ENCODE measurements at places on chromosomes 1 and 21. TPM values are rescaled to one million over a fixed set of nuclear protein-coding genes. Genes with fewer than 3 reads are reported as not detected.
A peak's percentile ranks its signal among the peaks of the same experiment; 100 is the strongest.

DNA sequence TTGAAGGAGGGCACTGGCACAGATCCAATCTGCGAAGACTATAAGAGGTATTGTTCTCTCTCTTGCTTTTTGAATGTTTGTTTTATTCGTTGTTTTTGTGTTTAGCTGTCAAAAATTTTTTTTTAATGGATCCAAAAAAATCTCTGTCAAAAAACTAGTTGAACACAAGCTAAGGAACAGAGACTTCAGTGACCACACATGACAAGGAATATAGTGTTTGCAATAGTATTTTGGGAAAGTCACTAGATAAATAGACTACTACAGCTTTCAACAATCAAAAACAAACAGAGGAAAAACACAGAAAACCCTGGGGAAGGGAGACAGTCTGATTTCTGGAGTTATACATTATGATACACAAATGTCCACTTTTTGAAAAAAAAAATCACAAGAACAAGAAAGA is 36.9 kb upstream of the COA6 start:
- H3K27ac ChIP-seq = no peak overlapping the region
- H3K4me3 ChIP-seq = no peak overlapping the region
- H3K27me3 ChIP-seq = no peaks in the 10 kb centered on the region
- H3K4me1 ChIP-seq = no peaks in the 10 kb centered on the region

GRCh38 chr1:53615101-53615500 is 123.9 kb downstream of the GLIS1 start:
- H3K27me3 ChIP-seq = no peaks in the 10 kb centered on the region
- H3K27ac ChIP-seq = no peak overlapping the region
- no peaks in the 10 kb centered on the region for H3K36me3 ChIP-seq
- no peaks in the 10 kb centered on the region for H3K4me1 ChIP-seq
- H3K4me3 ChIP-seq = no peak overlapping the region

- no peak for DNase-seq
- no peak overlapping the region for H3K27ac ChIP-seq
- H3K4me3 ChIP-seq = no peak overlapping the region
- H3K4me1 ChIP-seq = no peaks in the 10 kb centered on the region
- no peaks in the 10 kb centered on the region for H3K36me3 ChIP-seq
These were observed 347.3 kb downstream of the DPYD start for GRCh38 chr1:97573553-97573952.

- DNase-seq = no peak
- H3K36me3 ChIP-seq = no peaks in the 10 kb centered on the region
- no peak overlapping the region for H3K4me3 ChIP-seq
- H3K27me3 ChIP-seq = no peaks in the 10 kb centered on the region
- no peak overlapping the region for H3K27ac ChIP-seq
These were observed 36.9 kb downstream of the SLC35A3 start for GRCh38 chr1:100006688-100007087.

- DNase-seq = no peak
- no peaks in the 10 kb centered on the region for H3K4me1 ChIP-seq
- no peaks in the 10 kb centered on the region for H3K36me3 ChIP-seq
- H3K4me3 ChIP-seq = peak overlapping the region; percentile 59
- no peak overlapping the region for H3K27ac ChIP-seq
These were observed 20.5 kb upstream of the DMRTB1 start for GRCh38 chr1:53438427-53439336.

DNA sequence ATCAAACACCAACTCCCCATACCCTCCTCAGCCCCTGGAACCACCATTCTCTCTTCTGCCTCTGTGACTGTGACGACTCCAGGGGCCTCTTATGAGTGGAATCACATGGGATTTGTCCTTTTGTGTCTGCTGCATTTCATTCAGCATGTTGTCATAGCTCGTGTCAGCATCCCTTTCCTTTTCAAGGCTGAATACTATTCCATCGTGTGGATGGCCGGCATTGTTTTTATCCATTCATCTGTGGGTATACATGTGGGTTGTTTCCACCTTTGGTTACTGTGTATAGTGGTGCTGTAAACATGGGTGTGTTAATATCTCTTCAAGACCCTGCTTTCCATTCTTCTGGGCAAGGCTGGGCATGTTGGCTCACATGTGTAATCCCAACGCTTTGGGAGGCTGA is 17.1 kb upstream of the OBSCN start:
- no peaks in the 10 kb centered on the region for H3K27me3 ChIP-seq
- DNase-seq = no peak
- no peaks in the 10 kb centered on the region for H3K4me1 ChIP-seq
- no peak overlapping the region for H3K27ac ChIP-seq
- no peak overlapping the region for H3K4me3 ChIP-seq
- H3K36me3 ChIP-seq = no peaks in the 10 kb centered on the region

DNA sequence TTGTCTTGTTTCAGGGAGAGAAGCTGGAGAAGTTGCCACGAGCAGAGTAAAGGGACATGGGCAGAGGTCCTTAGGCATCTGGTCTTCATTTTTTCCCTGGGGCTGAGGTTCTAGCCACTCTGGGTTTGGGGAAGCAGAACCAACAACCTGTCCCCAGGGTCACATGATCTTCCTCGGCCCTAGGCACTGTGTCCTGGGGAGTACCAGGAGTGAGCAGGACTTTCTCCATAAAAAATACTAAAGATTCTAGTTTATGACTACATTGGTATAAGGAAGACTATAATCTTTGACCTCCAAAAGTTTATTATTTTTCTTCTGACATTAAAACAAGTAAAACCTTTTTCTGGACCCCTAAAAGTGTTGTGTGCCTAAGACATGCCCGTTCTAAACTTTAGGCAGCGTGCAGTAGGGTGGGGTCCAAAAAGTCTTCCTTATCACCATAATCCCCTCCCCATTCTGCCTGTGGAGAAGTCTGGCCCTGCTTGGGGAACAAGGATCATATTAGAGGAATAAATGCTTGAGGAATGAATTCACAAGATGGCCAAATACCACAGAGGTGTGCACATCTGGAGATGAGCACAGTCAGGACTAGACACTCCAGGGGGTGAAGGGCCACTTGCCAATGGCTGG is 19.3 kb upstream of the IGSF3 start:
- H3K4me1 ChIP-seq = peaks cover 8% of the 10 kb centered on the region
- no peak overlapping the region for H3K27ac ChIP-seq
- no peaks in the 10 kb centered on the region for H3K36me3 ChIP-seq
- no peak for DNase-seq

DNA sequence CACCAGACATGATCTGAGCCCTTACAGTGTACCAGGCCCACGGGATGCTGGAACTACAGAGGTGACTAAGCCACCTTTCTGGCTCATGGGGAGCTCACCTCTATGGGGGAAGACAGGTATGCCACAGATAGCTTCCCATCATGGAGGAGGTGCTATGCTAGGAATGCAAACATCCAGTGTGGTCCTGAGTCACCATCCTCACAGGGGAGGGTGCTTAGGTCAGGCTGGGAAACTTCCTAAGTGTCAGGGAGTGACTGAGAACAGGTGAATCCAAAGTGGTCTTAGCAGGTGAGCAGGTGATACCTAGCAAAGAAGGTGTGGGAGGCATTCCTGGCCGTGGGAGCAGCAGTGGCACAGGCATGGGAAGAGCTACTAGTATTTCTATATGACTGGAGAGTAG is 8.6 kb upstream of the RASSF5 start:
- H3K27ac ChIP-seq = no peak overlapping the region
- no peaks in the 10 kb centered on the region for H3K36me3 ChIP-seq
- H3K27me3 ChIP-seq = no peaks in the 10 kb centered on the region
- H3K4me3 ChIP-seq = no peak overlapping the region
- H3K4me1 ChIP-seq = no peaks in the 10 kb centered on the region

DNA sequence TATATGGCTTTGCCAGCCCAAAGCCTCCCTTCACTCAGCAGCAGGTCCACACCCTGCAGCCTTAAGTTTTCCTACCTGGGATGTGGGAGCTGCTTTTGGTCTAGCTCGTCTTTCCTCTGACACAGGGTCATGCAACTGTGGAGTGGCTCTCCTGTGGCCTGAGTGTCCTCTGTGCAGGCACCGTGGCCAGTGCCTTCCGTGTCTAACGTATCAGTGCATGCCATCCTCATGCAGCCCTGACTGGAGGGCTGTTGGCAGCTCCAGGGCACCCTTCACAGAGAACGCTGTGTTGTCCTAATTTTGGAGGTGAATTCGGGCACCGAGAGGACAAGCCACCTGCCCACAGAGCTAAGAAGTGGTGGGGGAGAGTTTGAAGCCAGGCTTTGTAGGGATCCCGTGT is 25.7 kb upstream of the C1orf174 start:
- H3K27me3 ChIP-seq = no peaks in the 10 kb centered on the region
- no peak for DNase-seq
- no peaks in the 10 kb centered on the region for H3K36me3 ChIP-seq
- no peak overlapping the region for H3K27ac ChIP-seq
- no peak overlapping the region for H3K4me3 ChIP-seq
- H3K4me1 ChIP-seq = peaks cover 6% of the 10 kb centered on the region

GRCh38 chr21:32726839-32727686 is 750 bp downstream of the SYNJ1 start:
- H3K4me3 ChIP-seq = peak overlapping the region; percentile 73
- no peaks in the 10 kb centered on the region for H3K27me3 ChIP-seq
- DNase-seq = peak; percentile 31

GRCh38 chr1:196308176-196308575 is 300.1 kb downstream of the KCNT2 start:
- H3K4me1 ChIP-seq = no peaks in the 10 kb centered on the region
- no peak overlapping the region for H3K27ac ChIP-seq
- H3K36me3 ChIP-seq = no peaks in the 10 kb centered on the region
- no peak overlapping the region for H3K4me3 ChIP-seq
- no peak for DNase-seq

- DNase-seq = no peak
- H3K36me3 ChIP-seq = no peaks in the 10 kb centered on the region
- H3K4me1 ChIP-seq = no peaks in the 10 kb centered on the region
- H3K27me3 ChIP-seq = no peaks in the 10 kb centered on the region
- no peak overlapping the region for H3K4me3 ChIP-seq
These were observed 605.5 kb downstream of the SMYD3 start for GRCh38 chr1:245901565-245901964.

GRCh38 chr1:156368889-156369684 is at the start of gene RHBG:
TSS of gene RHBG (plus strand) at chr1:156369211. CDS start at chr1:156369250, 39 bp downstream.
- H3K27ac ChIP-seq = no peak within 1 kb of the TSS
- H3K4me1 ChIP-seq = peaks cover 6% of the 10 kb centered on the region
- H3K36me3 ChIP-seq = no peaks in the 10 kb centered on the region
- peak within 1 kb of the TSS; percentile 46 for H3K4me3 ChIP-seq
- no peaks in the 10 kb centered on the region for H3K27me3 ChIP-seq

GRCh38 chr1:30955448-30956015 is 47.0 kb upstream of the SDC3 start:
- no peak overlapping the region for H3K27ac ChIP-seq
- DNase-seq = no peak

DNA sequence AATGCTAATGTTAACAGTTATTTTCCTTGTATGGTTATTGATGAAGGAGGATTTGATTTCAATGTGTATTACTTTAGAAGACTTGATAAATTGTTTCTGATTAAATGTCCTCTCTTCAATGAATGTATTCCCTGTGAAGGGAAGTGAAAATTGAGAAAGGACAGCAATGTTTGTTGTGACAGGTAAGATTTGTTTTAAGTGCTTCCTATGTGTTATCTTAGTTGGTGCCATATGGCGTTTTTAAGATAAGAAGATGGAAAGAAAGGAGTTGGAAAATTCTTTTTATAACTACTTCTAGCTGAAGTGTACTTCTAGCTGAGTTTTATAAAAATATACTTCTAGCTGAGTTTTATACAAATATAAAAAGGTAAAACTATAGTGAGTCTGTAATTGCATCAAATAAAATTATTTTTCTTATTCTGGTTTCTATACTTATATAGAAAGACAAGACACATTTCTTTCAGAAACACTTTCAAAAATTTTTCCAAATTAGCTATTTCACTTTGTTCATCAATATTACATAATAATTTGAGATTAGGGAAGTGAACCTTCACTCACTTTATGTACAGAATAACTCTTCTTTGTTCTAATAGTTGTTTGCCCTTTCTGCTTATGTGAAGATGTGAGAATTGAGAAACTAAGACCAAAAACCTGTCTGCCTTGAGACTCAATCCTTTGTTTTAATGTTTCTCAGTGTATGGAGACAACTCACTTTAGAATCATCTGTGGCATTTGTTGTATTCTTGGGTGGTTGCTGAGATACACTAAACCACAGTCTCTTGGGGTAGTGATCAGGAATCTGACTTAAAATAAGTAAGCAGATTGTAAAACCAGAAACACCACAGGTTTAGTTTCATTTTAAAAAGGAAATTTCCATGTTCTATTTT is 382.9 kb upstream of the B3GALT2 start:
- H3K4me1 ChIP-seq = peaks cover 2% of the 10 kb centered on the region
- no peak overlapping the region for H3K27ac ChIP-seq
- no peak overlapping the region for H3K4me3 ChIP-seq
- H3K27me3 ChIP-seq = no peaks in the 10 kb centered on the region
- no peak for DNase-seq
- H3K36me3 ChIP-seq = no peaks in the 10 kb centered on the region

- no peak overlapping the region for H3K4me3 ChIP-seq
- H3K36me3 ChIP-seq = no peaks in the 10 kb centered on the region
- H3K27me3 ChIP-seq = no peaks in the 10 kb centered on the region
- no peak overlapping the region for H3K27ac ChIP-seq
These were observed 32.7 kb downstream of the TM2D1 start for GRCh38 chr1:61692155-61692800.

DNA sequence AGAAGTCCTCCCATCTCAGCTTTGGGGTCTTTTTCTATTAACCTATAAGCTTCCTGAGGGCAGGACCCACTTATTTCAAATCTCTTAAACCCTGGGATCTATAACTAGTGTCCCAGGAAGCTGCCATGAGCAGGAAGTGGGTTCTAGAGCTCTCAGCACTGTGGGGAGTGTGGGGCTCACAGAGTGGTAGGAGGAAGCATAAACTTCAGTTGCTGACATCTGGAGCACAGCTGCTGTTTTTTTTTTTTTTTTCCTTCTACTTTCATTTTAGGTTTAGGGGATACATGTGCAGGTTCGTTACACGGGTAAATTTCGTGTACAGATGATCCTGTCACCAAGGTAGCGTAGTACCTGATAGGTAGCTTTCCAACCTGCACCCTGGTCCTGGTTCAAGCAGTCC is 59.3 kb downstream of the AK4 start:
- no peaks in the 10 kb centered on the region for H3K36me3 ChIP-seq
- no peaks in the 10 kb centered on the region for H3K27me3 ChIP-seq
- no peak overlapping the region for H3K27ac ChIP-seq
- H3K4me1 ChIP-seq = no peaks in the 10 kb centered on the region
- DNase-seq = no peak
- no peak overlapping the region for H3K4me3 ChIP-seq

Gene C1orf185
- 8.2 TPM for total RNA-seq

Gene AMY1C
- total RNA-seq = 1.7 TPM

Gene BMP8A
- total RNA-seq = 15.0 TPM

Gene TAS1R1
- total RNA-seq = 5.6 TPM

Gene HES3
- total RNA-seq = not detected

Measured in testis (tissue), 5 donors.